ENCODE measurements at places on chromosomes 5 and 9.

DNA sequence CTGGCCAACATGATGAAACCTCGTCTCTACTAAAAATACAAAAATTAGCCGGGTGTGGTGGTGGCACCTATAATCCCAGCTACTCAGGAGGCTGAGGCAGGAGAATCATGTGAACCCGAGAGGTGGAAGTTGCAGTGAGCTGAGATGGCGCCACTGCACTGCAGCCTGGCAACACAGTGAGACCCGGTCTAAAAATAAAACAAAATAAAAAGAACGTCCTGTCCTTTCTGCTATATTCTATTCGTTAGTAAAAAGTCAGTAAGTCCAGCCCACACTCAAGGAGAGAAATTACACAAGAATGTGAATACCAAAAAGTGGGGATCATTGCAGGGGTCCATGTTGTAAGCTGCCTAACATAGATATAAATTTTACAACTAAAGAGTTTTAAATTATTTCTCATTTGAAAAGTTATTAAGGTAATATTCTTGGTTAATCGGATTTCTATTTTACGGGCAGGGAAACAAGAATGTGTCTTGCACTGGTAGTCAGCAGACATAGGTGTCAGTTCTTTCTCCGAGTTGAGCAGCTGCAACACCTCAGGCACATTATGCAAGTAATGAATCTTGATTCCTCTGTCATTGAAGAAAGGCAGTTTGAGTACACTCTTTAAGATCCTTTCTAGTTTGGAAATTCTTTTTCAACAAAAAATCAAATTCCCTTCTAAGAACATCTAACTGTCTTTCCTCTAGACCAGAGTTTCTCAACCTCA lies 24.5 kb downstream of the NMUR2 start:
- DNase-seq: no peak

GRCh38 chr5:108472237-108472636 lies 90.3 kb upstream of the FBXL17 start:
- DNase-seq: no peak

DNA sequence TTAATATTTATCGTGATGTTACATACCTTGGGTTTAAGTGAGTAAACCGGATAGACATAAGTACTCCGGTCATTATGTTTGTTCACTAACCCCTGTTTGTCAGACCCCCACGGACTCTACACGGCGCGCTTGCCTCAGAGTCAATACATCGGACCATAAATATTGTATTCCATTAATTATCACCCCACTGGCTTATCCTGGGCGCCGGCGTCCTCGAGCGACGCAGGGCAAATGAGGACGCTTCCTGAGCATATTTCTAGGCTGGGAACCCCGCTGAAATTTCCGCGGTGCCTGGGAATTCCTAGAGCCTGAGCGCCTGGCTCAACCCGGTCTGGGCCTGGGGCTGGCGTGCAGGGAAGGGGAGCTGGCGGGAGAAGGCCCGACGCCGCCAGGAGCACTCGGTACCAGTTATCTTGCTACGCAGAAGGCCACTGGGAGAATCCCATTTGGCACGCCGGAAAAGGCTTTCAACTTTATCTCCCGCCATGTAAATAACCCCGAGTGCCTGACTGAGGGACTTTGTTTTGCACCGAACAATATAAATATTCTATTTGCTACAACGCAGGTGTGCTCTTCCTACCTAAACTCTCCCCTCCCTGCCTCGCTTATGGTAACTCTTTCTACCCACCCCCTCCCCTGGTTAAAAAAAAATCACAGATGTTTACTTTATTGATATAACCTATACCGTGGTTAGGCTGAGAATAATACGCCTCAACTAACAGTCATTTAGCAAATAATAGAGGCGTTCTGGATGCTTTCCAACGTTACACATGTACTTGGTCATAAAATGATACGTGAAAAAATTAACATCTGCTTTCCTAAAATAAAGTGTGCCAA lies 19.4 kb downstream of the NR2F1 start:
- peak; percentile 40 for DNase-seq

GRCh38 chr5:116439905-116440304 lies 134.7 kb downstream of the SEMA6A start:
- DNase-seq: no peak

DNA sequence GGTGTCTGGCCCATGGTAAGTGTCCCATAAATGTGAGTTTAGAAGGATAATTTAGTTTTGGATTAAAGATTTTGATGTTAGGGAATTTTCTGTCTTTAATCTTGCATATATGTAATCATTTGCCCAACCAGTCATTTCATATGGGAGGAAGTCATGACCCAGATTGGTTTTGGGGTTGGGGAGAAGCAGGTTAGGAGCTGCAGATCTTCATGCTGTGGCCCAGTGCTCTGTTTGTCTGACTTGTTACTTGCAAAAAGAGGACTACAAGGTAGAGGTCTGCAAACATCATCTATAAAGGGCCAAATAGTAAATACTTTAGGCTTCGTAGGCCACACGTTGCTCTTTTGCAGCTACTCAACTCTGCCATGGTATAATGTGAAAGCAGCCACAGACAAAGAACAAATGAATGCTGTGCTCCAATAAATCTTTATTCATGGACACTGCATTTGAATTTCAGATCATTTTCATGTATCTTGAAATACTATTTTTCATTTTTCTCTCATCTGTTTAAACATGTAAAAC lies 16.8 kb downstream of the OSTF1 start:
- no peak for DNase-seq

DNA sequence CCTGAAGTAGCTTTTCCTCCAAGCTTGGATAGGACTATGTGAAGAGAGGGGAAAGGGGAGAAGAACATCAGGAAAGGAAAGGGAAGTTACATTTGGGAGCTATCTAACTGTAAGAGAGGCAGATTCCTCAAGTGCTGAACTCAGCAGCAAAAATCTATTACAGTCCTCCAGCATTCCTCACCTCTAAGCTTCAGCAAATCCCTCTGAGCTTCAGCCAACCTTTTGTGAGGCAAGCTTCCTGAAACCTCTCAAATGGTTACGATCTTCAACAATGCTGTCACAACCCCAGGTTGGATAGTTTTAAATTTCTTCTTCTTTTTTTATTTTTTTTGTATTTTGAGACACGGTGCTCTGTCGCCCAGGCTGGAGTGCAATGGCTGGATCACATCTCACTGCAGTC lies 2.5 kb upstream of the RNF38 start:
- DNase-seq: no peak

- no peak for DNase-seq
These were observed 203.7 kb upstream of the RORB start for GRCh38 chr9:74293479-74293878.

DNA sequence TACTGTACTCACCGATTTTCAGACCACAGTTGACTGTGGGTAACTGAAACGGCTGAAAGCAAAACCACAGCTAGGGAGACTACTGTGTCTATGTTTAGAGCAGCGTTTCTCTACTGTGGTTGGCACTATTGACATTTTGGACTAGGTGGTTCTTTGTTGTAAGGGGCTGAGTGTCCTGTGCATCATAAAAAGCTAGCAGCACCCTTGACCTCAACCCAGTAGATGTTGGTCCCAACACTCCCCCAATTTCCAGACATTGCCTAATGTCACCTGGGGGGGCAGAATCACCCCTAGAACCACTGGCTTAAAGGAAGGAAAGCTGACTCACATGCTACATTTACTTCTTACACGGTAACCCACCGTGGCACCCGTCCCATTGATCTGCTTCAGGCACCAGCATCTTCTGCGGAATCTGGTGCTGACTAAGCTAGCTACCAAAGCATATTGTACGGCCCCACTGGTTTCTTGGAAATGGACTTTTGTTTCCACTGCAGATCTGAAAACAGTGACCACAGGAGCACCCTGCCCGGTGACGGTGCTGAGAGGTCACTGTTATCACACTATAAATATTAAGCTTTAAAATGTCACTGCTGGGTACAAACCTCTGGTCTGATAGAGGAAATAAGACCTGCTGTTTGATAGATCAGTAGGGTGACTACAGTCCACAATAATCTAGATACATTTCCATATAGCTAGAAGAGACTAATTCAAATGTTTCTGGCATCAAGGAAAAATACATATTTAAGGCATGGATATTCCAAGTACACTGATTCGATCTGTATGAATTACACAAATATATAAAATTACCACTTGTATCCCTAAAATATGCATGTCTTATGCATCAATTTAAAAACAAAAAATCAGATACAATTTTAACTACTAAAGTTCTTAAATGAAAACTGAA lies 151.4 kb downstream of the HSD17B3 start:
- DNase-seq: no peak

GRCh38 chr9:122001491-122002201 lies 91.5 kb downstream of the TTLL11 start:
- DNase-seq: no peak

GRCh38 chr9:21730899-21731298 lies 71.5 kb upstream of the MTAP start:
- DNase-seq: no peak

DNA sequence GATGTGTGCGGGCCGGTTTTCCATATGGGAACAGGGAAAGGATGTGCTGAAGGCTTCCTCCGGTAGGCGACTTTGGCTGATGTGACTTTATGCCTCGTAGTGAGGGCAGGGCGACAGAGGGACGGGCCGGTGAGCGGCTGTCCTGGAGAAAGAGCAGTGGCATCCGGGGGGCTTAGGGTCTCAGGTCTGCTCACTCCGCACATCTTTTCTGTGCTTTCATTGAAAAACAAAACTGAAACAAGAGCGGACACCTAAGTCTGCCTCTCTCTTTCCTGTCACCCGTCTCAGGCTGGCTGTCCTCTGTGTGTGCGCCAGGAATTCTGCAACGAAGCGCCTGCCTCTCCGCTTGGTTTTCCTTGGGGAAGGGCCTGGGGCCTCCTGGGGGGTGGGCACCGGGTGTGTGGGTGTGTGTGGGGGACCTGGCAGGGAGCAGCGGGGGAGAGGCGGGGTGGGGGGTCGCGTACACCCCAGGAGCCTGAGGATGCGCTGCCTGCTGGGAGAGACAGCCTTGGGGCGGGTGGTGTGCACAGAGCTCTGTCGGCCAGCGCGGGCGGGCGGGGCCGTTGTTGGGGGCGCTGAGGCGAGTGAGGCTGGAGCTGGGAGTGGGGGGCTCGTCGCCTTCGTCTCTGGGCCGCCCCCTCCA lies 580 bp upstream of the PRRX2 start:
- no peak for DNase-seq

- DNase-seq: no peak
These were observed 3.4 kb upstream of the HMCN2 start for GRCh38 chr9:130262061-130262745.

DNA sequence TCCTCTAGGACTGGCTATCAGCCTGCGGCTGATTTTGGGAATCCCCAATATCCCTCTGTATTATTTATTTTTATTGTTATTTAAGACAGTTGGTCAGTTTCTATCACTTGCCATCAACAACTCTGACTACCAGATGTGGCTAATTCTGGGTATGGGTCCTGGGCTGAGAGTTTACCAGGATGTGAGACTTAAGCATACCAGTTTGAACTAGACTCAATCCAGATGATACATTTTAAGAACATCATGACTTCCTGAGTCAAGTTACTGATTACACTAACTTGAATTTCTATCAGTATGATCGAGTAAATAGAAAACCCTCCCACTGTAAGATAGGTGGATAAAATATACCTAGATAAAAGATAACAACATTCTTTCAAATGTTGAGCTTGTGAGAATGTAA lies 634.0 kb downstream of the MAT2B start:
- DNase-seq: no peak

DNA sequence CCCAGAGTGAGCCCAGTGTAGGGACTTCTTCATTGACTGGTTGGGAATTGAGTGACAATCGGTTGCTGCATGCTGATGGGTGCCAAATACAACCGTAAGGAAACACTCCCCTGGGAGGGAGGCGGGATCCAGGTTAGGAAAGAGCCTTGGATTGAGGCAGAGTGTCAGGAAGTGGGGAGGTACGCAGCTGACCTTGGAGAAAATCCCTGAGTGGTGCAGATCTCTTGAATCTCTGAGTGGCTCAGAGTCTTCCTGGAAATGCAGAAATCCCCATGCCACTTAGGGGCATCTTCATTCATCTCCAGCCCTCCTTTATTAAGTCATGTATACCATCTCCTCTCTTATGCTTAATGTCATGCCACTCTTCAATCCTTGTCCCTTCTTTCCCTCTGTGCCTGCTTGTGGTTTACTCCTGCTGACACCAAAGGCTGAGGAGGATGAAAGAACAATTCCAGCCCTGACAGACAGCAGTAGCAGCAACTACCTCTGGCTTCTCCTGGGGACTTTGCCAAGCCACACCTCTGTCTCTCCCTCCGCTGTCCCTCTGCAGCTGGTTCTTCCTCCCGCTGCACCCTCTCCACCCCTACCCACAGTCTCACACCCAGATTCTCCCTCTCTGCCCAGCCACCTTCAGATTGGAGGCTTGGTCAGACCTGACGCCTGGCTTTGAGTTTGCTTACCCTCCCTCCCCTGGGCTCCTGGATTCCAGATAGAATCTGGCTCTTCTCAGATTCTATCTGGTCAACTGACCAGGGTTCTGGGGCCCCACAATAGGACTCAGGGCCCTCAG lies 14.1 kb upstream of the LCP2 start:
- no peak for DNase-seq

DNA sequence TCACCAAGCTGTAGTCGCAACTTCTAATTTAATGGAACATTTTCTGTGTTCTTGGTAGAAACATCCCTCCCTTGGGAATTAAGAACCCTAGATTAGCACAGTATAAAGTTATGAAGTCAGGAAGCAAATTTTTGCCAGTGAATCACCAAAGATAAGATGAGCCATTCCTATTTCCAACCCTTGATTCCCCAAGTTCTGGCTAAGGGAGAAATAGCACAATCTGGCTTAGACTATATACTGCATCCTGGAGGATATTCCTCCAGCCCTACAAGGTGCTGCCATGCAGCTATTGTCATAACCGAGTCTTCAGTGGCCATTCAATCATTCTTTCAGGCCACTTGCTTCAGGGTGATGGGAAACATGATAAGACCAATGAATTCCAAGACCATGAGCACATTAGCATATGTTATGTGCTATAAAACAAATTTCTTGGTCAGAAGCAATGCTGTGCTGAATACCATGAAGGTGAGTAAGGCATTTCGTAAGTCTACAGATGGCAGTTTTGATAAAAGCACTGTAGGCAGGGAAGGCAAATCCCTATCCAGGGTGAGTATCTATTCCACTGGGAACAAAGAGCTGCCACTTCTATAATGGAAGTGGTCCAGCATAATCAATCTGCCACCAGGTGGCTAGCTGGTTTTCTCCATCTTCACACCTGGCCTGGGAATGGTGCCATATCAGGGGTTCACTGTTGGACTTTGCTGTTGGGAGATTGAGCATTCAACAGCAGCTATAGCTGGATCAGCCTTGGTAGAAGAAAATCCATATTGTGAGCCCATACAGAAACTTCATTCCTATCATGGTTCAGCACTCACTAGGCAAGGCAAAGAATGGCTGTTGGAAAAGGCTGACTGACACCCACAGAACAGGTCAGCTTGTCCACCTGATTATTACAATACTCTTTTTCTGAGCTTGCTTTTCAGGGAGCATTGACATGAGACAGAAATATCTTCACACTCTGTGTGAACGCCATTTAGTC lies 19.6 kb upstream of the ARL15 start:
- no peak for DNase-seq

GRCh38 chr5:68024426-68024825 lies 191.1 kb upstream of the PIK3R1 start:
- no peak for DNase-seq

GRCh38 chr5:6347673-6348072 lies 30.7 kb downstream of the MED10 start:
- no peak for DNase-seq

Data from NCI-H1105 (cell line).